NCI-H1048 (cell line): ENCODE measurements at places on chromosomes 1 and 21.
A peak's percentile ranks its signal among the peaks of the same experiment; 100 is the strongest.

DNA sequence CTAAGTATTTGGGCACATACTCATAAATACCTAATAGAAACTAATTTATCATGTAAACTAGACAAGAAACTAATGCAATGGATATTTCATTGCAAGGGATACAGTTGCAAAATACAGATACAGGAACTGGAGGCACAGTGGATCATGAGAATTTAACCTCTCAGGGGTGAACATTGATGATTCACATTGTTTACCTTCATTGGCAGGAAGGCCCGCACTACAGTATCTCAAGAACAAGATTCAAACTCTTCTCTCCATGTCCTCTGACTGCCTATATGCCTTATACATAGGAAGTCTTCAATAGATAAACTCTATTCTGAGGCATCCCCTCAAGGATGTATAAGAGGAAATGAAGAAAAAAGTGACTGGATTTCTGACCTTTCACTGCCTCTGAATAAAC lies 18.4 kb upstream of the PTBP2 start:
- DNase-seq, result no peak

- DNase-seq, result no peak
Measured at GRCh38 chr21:34885125-34885524, 164.0 kb downstream of the RUNX1 start.

DNA sequence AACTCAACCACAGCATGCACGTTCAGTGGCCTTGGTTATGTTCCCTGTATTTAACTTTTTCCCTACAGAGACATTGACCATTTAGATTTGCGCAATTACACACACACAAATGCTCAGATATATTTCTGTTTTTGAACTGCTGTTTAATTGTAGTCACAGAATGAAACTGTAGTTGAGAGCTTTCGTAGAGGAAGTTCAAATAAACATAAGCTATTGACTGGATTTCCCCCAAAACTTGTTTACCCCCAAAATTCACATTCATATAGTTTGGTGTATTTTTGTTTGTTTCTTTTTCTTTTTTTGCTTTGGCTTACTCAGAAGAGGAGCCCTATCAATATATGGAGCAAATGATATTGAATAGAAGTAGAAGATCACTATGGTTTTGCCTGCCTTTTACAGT lies 921.0 kb downstream of the ADGRL2 start:
- no peak for DNase-seq

DNA sequence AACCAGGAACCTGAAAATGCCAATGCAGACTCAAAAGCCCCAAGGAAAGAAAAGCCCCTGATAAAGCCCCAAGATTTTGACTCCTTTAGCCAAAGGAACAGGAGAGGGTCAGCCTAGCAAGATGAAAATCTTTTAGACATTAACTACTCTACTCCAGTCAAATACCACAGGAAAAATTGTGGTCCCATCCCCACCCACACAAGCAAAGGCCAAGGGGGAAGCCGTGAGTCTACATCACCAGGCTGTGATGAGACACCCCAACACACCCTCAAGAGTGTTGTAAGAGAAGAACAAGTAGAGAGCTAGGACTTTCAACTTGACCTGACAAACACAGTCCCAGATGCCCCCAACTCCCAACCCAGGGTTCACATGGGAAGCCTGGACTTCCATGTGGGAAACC lies 192.8 kb upstream of the NR5A2 start:
- DNase-seq, result no peak

GRCh38 chr1:90840352-90840751 lies 123.2 kb upstream of the BARHL2 start:
- DNase-seq, result no peak

GRCh38 chr1:89821322-89822108 lies 683 bp downstream of the LRRC8D start:
- DNase-seq, result peak; percentile 10

DNA sequence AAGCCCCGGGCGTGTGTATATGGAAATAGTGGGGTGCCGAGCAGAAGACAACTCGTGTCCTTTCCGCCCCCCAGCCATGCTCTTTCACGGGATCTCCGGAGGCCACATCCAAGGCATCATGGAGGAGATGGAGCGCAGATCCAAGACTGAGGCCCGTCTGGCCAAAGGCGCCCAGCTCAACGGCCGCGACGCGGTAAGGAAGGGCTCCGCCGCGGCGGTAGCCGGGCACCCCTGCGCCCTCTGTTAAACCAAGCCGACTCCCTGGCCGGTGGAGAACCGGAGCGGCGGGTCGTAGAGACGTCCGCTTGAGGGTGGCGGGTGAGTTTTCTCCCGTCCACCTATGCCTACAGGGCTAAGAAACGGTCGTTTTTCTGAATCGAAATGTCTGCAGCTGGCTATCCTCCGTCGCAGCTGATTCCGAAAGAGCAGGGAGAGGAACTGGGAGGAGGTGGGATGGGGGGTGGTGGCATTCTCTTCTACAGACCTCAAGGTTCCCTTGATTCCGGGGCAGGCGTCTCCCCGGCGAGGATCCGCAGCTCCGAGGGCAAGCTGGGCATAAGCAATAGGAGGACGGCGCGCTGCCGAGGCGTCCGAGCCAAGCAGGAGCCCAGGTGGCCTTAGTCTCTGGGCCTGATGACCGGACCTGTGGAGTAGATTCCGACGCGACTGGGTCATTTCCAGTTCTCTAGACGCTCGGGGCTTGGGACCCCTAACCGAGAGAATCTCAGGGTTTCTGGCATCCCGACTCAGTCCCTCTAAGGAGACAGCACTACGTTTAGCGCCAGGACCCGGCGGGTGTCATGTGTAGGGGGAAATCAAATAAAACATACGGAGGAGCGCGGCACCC lies 856 bp downstream of the LHX9 start:
- no peak for DNase-seq
